ENCODE measurements at places on chromosomes 7 and 10.

- no peak for DNase-seq
Observed at GRCh38 chr10:43062402-43063160, 14.3 kb upstream of the RET start.

DNA sequence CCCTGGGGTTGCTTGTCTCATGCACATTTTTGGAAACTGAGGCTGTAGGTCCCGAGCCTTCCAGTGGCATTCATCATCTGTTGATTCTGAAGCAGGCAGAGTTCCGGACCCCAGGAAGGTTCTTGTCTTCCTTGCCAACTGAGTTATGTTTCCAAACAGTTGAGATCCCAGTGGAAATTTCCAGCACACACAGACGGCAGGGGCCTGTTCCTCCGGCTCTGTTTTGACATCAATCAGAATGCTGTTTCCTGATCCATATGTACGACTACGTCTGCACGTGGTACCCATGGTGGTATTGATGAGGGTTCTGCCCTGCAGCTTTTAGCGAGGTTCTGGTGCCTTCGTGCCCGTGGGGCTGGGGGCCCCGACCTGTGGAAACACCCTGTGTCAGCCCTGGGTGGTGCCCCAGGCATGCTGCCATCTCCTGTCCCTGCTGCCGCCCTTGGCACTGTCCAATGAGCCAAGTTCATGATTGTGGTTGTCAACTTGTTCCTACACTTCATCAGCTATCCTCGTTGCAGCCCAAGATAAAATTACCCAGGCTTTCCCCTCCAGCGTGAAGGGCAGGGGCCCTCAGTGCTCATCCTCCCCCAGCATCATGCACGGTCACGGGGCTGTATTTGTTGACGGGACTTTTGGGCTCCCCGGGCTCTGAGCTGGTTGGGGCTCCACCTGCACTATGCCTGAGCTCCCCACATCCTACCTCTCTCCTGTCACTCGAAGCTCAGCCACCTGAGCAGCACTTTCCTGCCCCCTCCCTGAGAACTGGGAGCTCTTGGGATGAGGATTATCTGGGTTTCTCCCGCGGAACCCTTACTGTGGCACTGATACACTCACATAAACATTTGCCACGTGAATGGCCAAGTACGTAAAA lies 7.8 kb upstream of the DPYSL4 start:
- DNase-seq: no peak

GRCh38 chr10:97740613-97741012 lies 3.7 kb downstream of the ZFYVE27 start:
- DNase-seq: no peak

DNA sequence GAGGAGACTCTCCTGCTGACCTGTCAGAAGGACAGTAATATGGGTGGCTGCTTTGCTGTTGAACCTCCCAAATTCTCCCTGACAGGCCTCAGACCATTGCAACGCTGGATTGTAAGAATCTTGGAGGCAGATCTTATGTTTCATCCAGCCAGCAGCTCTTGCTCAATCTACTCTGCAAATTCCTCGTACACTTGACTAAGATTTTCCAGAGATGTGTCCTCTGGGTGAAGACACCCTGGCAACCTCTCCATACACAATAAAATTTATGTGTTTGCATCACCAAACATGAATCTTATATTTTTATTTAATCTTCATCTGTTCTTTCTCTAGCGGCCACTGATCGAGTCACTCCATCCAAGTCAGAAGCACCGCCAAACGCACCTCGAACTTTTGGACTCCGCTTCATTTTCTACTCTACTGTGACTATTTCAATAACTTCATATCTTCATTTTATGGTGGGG lies 623.1 kb downstream of the ACTR3B start:
- no peak for DNase-seq

DNA sequence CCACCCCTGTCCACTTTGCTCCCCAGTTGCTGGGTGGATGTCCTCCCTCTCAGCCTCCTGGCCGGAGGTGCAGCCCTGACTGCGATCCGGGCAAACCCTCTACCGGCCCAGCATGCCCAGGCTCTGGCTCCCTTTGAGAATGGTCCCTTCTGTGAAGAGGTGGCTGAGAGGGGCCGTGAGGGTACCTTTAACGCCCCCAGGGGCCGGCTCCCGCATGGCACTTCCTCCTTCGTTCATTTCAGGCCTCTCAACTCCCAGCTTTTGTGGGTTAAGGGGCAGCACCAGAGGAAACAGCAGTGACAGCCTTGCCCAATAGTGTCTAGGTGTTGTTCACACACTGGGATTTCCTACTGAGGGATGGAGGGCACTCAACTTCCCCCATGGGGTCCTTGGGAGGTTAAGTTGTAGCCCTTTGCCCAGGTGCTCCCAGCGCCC lies 33.2 kb upstream of the HABP2 start:
- DNase-seq: no peak

DNA sequence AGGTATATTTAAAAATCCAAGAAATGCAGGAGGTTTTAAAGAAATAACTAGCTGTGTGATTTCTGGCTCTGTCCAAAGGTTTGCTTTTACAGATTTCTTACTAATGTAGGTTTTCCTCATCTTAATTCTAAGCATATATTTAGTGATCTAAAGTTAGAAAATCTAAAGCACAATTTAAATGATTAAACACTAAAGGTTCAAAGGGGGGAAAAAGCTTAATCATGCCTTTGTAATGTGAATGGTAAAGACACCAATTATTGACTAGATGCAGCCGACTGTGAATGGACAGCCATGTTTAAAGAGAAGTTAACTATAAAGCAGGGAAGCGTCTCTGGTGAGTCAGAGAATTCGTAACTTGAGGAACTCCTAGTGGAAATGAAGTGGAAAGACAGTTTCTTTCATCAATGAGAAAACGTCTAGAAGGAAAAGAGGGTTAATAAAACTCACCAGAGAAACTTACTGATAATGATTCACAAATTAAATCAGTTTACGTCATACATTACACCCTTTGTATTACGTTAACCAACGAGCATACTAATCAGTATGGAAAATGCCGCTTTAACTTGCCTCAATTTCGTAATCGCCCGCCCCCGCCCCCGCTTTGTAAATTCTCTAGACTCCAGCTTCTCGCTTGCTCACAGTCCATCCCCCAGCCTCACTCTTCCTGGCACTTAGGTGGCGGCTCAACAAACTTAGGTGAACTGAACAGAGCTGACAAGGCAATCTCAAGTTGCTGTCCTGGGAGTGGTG lies 1.1 kb upstream of the HBP1 start:
- DNase-seq: no peak

DNA sequence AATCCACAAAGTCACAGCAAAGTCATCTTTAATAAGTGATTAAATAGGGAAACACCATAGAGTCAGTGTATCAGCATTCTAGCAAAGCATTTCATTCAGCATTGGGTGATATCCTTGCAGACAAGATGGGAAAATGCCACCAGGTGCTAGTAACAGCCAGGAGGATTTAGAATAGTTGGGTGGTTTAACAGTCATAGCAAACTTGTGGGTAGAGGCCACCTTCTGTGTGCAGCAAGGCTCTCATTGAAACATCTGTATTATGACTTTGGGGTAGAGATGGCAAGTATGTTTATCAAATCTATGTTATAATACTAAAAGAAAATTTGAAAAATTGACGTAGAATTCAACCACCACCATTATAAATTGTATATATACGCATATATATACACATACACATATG lies 26.4 kb upstream of the ADO start:
- DNase-seq: no peak

DNA sequence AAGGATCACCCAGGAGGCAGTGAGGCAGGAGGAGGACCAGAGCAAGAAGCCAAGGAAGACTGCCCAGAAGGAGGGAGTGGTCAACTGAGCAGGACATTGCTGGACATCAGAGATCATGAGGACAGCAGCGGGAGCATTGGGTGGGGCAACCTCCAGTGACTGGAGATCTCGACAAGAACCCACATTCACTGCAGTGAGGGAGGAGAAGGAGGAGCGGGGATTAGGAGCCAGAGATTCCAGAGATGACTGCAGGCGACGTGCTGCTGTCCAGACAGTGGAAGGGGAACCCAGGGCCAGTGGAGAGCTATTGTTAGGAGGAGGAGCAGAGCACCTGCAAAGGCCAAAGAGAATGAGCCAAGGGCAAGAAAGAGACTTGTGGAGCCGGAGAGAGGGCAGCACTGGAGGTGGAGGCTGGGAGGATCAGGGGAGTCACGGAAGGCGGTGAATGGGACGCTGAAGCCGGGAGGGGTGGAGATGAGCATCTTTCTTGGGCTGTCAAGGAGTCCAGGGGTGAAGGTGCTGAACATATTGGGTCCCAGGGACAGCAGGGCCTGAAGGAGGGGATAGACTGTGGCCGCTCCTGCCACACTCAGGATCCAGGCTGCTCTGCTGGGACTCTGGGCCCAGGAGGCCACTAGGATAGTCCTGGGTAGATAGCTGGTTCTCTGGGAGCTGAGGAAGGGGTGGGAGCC lies 140.1 kb upstream of the UNC5B start:
- DNase-seq: no peak

GRCh38 chr7:100884736-100885439 lies 4.6 kb downstream of the UFSP1 start:
- DNase-seq: no peak

- no peak for DNase-seq
Observed at GRCh38 chr10:120505056-120505455, 48.0 kb downstream of the PLPP4 start.

- DNase-seq: no peak
Observed at GRCh38 chr7:5387711-5388245, 35.9 kb downstream of the TNRC18 start.

GRCh38 chr7:125568799-125569198 lies 639.2 kb upstream of the POT1 start:
- DNase-seq: no peak

DNA sequence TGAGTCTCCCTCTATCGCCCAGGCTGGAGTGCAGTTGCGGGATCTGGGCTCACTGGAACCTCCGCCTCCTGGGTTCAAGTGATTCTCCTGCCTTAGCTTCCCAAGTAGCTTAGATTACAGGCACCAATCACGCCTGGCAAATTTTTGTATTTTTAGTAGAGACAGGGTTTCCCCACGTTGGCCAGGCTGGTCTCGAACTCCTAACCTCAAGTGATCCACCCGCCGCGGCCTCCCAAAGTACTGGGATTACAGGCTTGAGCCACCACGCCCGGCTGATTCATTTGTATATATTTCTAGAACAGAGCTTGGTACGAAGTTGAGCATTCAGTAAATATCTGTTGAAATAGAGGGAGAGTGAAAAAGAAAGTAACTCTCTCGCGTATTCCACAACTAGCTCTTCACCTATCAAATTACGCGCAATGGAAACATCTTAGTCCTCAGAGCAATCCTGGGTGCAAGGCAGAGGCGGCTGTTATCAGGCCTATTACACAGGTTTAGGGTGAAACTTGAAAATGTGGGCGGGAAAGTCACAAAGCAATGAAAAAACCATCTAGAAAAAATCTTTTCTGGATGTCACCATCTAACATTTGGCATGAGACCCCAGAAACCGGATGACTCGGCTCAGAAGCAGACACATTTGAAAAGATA lies 707 bp upstream of the GHITM start:
- DNase-seq: no peak

- no peak for DNase-seq
Observed at GRCh38 chr7:1531979-1532455, 1.5 kb downstream of the MAFK start.

DNA sequence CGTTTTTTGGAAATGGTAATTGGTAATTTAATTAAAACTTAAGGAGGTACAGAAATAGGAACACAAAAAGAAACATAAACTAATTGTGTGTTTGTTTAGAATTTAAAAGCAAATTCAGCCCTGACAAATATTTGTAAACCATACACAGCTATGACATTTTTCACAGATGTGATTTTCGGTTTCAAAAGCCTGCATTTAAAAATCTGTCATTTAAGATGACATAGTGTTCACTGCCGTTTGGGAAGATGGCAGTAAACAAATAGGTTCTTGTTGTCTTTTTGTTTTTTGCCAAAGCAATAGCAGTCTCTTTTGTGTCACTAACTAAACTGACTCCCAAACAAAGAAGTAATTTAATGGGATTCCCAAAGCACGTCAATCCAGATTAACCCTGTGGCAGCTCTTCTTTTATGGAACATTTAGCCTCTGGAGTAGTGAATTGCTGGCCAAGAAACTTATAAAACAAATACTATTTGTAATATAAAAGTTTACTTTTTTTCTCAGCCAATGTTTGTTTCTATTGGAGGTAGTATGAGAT lies 697.6 kb downstream of the PHTF2 start:
- no peak for DNase-seq

- no peak for DNase-seq
Observed at GRCh38 chr7:32018845-32019578, 51.2 kb downstream of the PDE1C start.

GRCh38 chr7:120097774-120098173 lies 175.2 kb upstream of the KCND2 start:
- DNase-seq: no peak

DNA sequence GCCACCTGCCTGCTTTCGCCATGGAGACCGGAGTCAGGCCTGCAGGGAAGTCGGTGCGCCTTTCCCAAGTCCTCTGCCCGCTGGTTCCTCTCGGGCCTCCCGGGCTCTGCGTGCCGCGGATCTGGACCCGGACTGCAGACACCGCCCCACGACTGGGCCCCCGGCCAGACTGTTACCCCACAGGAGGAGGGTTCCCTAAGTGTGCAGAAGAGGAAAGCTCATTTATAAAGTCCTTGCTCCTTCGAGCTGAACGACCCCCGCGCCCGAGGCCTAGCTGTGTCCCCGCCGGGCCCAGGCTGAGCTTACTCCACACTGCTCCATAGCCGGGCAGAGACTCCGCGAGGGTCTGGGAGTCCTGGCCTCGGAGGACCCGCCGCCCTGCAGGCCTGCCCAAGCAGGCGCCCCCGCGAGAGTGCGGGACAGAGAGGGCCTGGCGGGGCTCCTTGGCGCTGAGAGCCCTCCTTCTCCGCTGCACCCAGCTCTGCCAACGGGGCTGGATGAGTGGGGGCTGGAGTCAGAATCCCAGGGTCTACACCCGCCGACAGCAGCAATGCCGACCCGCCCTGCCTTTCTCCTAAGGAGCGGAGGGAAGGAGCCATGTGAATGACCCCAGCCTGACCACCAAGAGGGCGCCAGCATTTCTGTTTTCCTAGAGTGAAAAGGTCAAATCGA lies 8.3 kb downstream of the EN2 start:
- DNase-seq: no peak

GRCh38 chr7:156985101-156985992 lies 25.1 kb downstream of the MNX1 start:
- DNase-seq: no peak

DNA sequence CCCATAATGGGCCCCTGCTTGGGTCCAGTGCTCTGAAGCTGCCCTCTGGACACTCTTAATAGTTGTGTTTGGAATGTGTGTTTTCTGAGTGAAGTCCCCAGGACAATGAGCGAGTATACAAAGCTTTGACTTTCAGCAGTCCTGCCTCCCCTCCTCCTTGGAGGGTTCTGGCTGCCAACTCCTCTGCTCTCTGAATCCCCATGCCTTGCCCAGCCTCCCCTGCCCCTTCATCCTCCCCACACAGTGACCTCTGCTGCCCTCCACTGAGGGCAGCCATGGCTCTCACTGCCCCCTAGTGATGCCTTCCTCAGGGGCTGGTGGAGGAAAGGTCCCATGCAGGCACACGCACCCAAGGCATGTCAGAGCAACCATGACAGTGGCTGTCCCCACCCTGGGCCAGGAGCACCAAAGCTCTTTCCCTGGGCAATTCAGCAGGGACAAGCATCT lies 40.9 kb downstream of the FRMPD2 start:
- no peak for DNase-seq
